ENCODE measurements at places on chromosomes 1 and 21.

- DNase-seq, result no peak
Observed at GRCh38 chr1:155169541-155169940, 3.6 kb downstream of the KRTCAP2 start.

DNA sequence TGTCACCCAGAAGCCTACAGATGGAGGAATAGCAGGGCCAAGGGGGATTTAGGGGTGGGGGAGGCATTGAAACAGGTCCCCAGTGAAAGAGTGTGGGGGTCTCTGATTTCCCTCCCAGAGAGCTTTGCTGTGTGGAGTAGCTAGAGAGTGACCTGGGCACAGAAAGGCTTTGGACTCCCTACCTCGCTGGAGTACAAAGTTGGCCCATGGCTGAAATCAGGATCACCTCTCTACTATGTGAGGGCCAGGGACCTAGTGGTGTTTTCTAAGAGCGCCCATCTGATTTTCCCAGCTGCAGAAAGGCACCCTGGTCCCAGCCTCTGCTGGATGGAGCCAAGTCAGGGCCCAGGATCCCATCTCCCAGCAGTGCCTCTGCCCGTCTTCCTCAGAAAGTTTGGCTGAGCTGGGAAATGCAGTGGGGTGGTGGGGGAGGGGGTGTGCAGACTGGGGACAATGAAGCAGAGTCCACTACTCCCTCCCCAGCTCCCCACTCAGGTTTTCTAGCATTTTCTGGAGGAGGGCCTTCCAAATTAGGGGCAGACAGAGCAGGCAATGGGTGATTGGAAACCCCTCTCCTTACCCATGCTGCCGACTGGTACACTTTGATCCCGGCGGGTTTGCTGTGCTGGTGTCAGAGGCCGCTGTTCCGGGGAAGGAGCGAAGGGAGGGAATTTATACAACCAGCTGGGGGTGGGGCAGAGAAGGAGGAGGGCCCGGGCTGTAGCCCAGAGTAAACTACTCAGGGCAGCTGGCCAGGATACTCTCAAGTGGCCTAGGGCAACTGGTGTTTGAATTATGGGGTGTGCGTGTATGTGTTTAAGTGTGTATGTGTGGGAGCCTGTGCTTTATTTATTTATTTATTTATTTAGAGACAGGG, at the start of gene SELENBP1:
Gene SELENBP1 (minus strand): TSS at position 648 of the 877 bp plus-strand sequence. CDS start 64 bp downstream, at position 584.
- no peak for DNase-seq

GRCh38 chr1:167714098-167714438, 7.7 kb upstream of the MPZL1 start:
- DNase-seq, result no peak

DNA sequence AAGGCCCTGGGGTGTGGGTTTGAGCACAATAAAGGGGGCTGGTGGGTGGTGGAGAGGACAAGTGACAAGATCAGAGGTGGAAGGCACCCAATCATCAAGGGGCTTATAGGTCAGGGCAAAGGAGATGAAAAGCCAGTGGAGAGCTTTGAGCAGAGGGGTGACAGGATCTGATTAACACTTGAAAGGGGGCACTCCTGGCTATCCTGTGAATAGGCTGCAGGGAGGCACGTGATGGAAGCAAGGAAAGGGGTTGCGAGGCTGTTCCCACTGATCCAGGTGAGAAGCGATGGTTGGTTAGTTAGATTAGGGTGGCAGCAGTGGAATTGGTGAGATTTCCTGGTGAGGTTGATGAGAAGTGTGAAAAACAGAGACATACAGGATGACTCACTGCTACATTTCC, 80.6 kb downstream of the WLS start:
- DNase-seq, result no peak

GRCh38 chr1:112244131-112244530, 151.9 kb upstream of the CTTNBP2NL start:
- no peak for DNase-seq

GRCh38 chr21:45555251-45555556, 13.0 kb upstream of the SLC19A1 start:
- DNase-seq, result no peak

GRCh38 chr1:119482517-119483425, 24.2 kb upstream of the HSD3B1 start:
- DNase-seq, result no peak

DNA sequence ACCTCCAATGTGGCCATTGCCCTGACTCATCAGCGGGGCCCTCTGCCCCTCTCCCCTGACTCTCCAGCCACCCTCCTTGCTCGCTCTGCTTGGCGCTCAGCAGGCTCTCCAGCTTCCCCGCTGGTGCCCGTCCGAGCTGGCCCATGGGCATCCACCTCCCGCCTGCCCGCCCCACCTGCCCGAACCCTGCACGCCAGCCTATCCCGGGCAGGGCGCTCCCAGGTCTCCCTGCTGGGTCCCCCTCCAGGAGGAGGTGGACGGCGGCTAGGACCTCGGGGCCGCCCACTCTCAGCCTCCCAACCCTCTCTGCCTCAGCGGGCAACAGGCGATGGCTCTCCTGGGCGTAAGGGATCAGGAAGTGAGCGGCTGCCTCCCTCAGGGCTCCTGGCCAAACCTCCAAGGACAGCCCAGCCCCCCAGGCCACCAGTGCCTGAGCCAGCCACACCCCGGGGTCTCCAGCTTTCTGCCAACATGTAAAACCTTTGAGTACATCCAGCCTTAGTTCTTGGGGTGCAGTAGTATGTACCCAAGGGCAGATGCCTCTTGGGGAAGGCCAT, 10.8 kb downstream of the HCN3 start:
- no peak for DNase-seq

- DNase-seq, result no peak
Observed at GRCh38 chr1:20634594-20635084, 1.4 kb downstream of the PINK1 start.

DNA sequence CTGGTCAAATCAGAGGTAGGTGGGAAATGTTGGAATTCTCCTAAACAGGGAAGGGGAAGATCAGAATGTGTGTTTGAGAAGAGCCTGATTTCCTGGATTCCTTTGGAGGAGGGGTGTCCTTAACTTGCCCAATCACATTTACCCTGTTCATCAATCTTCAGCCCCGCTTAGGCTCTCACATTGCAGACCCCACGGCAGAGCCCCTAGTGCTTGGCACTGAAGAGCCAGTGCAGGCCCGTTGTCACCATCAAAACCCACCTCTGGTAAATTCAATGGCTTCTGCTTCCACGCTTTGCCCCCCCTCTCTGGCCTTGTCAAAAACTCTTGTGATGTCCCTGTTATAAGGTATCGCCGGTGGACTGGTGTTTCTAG, 2.3 kb downstream of the AGPAT3 start:
- DNase-seq, result no peak

DNA sequence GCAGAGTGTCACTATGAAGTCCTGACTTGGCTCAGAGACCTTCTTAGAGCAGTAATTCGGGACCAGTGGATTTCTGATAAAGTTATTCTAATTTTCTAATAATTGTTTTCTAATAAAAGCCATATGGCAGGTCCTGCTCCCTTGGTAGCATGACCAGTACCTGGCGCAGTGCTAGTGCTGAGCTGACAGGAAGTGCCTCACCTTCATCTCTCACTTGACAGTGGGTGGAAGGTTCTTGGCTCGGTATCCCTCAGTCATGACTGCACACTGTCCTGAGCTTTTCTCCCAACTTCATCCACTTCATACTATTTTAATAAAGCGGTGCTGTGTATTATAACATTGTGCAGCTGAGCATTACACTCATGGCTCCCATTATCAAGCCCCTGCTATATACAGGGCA, 14.1 kb downstream of the VANGL1 start:
- DNase-seq, result no peak

- no peak for DNase-seq
Observed at GRCh38 chr1:92980732-92981647, 19.7 kb upstream of the DIPK1A start.

- DNase-seq, result no peak
Observed at GRCh38 chr1:156746728-156747631, 4.5 kb downstream of the HDGF start.

GRCh38 chr1:65725064-65725463, 67.6 kb upstream of the PDE4B start:
- DNase-seq, result no peak

GRCh38 chr1:236692128-236692527, 5.8 kb downstream of the ACTN2 start:
- no peak for DNase-seq

- no peak for DNase-seq
Observed at GRCh38 chr1:54307305-54307704, 98.9 kb downstream of the SSBP3 start.

- no peak for DNase-seq
Observed at GRCh38 chr21:34781526-34781925, 112.7 kb downstream of the CLIC6 start.

- no peak for DNase-seq
Observed at GRCh38 chr1:172833954-172834353, 175.1 kb downstream of the FASLG start.

GRCh38 chr1:245154429-245155271, at the start of gene KIF26B:
TSS of gene KIF26B (plus strand) at chr1:245154985. CDS start at chr1:245155425, 440 bp downstream.
- no peak for DNase-seq

DNA sequence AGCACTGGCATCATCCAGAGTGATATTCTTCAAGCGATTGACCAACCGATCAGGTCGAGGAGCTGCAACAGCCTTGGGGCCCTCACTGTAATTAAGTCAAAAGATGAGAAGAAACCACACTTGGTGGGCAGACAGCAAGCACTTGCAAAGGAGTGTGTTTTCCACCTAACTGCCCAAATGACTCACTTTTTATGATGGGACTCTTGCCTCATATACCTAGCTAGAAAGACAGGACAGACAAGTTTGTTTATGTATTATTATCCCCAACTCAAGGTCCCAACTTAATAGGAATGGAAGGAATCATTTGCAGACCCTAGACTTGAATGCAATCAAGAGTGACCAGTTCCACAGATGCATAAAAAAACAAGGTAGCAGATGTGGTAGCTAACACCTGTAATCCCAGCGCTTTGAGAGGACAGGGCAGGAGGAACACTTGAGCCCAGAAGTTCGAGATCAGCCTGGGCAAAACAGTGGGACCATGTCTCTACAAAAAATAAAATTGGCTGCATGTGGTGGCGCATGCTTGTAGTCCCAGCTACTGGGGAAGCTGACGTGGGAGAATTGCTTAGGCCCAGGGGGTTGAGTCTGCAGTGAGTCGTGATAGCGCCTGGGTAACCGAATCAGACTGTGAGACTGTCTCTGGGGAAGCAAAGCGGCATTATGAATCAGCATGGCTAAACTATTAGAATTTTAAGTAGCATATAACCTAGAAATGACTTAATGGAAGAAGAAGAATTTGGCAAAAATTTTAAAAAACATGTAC, 2.3 kb upstream of the NRAS start:
- DNase-seq, result no peak

DNA sequence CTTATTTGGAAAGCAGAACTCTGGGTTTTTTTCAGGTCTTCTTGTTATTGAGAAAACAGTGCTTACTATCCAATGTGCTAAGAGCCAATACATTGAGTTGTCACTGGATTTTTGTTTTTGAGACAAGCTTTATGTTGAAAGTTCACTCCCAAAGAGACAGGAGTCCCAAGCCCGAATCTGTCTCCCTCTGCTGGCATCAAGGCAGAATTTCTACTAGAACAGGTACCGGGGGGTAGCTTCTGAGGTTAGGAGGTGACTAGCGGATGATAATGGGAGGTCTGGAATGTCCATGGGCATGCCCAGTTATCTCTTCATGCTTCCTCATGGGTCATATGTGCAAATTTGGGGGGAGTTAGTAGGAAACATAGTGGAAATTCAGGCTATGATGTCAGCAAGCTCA, 25.1 kb downstream of the ZNF124 start:
- no peak for DNase-seq

GRCh38 chr21:46017695-46018094, 36.1 kb downstream of the COL6A1 start:
- no peak for DNase-seq

DNA sequence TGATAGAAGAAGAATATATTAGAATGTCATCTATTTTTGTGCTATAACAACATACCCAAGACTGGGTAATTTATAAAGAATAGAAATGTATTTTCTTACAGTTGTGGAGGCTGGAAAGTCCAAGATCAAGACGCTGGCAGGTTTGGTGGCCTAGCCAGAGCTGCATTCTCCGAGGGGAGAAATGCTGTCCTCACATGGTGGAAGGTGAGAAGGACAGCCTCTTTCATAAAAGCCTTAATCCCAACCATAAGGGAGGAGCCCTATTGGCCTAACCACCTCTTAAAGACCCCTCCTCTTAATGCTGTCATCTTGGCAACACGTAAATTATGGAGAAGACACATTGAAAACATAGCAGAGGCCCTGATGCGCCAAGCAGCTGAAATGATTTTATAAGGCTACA, 60.1 kb upstream of the KAZN start:
- no peak for DNase-seq

GRCh38 chr1:181412746-181413145, 70.6 kb upstream of the CACNA1E start:
- DNase-seq, result no peak

DNA sequence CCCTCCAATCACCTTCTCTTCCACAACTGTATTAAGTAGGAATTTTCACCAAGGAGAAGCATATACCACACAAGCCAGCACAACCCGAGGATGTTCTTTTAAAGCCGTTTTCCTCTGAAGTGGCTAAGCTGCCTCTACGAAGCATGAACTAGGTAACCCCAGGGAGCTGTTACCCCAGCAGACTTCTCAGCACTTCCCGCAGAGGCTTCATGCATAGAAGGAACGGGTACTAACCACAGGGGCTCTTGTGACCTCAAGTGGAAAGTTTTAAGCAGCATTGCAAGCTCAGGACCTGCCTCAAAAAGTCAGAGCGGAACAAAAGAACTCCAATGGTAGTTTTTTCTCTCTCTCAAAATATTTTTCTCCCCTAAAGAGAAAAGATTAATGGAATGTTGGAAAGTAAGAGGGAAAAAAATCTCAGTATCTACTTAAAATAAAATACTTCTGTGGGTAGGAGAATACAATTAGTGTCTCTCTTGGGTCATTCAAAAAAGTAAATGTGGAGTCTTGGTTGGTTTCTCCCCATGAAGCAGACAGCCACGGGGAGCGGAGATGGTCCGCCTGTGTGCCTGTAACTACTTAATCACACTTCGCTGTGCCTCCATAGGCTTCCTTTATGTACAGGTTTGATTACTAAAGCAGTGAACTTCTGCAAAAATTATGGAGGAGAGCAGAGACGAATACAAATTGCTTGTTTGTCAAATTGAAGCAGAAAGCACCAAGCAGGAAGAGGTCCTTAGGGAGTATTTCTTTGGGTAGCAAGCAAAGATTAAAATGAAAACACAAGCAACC, 40.9 kb downstream of the STX6 start:
- DNase-seq, result no peak

GRCh38 chr1:212595787-212596714, 12.5 kb upstream of the ATF3 start:
- DNase-seq, result peak; percentile 19

DNA sequence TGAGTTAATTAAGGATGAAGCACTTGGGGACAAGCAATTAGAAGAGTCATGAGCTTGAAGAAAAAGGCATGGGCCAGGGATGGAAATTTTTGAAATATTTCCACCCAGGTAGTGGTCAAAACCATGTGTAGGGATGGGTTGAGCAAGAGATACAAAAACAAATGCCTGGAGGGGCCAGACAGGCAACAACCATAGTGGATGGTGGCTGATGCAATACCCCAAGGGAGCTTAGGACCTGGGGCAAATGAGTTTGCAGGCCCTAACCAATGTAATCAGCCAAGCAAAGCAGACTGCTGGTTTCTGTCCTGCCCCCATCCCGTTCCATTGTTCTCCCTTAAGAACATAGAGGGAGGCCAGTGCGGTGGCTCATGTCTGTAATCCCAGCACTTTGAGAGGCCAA, 119.1 kb upstream of the FGGY start:
- no peak for DNase-seq

Data from SIG-M5 (cell line).